ENCODE measurements at places on chromosomes 16 and 17. TPM values are rescaled to one million over a fixed set of nuclear protein-coding genes. Genes with fewer than 3 reads are reported as not detected.
A peak's percentile ranks its signal among the peaks of the same experiment; 100 is the strongest.

The CTU2 gene
- 11.1 TPM for total RNA-seq

DNA sequence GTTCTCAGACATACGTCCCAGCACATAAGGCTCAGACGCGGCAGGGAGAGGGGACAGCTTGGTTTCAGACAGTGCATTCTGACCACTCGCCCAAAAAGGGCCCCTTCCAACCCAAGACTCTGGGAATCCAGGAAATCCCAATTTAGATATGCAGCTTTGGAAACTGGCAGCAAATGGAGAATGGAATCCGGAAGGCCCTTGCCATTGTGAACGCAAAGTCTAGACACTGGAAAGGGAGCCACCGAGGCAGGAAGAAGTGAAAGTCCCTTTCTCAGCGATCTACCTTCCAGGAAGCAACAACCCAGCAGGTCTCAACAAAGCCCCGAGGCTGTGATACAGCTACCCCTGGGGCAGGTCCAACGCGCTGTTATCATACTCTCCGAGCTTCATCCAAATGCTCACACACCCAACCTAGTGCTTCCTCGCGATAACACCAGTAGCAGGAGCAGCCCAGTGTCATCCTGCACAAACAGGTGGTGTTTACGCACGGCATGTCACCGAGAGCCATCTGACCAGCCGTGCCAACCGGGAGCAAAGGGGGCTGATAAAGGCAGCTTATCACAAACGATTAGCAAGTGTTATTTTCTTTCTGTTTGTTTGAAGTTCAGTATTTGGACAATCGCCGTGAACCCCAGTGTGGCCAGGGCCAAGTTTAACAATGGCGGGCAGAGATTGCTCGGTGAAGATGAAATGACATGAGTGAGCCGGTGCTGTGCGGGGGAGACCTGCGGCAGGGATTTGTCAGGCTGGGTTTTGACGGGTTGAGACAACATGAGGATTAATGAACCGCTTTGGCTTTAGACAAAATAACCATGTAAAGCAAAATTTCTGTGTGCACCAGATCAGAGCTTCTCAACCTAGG, 240.6 kb downstream of the FOXL1 start:
- DNase-seq = no peak

DNA sequence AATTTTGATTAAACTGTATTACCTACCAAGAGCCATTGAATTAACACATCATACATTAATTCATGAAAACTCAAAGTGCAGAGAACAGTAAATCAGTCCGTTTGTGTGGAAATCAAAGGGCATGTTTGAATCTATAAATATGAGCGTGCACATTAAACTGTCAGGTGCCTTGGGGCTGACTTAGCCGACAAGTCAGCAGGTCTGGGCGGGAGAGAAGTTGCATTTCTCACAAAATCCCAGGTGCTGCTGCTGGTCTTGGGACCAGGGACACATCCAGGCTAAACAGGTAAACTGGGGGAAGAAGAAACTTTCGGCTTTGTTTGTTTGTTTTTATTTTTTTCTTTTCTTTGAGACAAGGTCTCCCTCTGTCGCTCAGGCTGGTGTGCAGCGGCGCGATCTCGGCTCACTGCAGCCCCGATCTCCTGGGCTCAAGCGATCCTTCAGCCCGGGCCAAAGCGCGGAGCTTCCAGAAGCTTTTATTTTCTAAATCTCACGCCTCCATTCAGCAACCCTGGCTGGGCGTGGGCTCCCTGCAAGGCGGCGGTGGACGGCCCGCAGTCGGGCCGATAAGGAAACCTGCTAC, 213.9 kb downstream of the MRTFB start:
- no peak for DNase-seq

- DNase-seq = peak; percentile 49
Observed at GRCh38 chr16:67243481-67243880, 3.8 kb downstream of the FHOD1 start.

DNA sequence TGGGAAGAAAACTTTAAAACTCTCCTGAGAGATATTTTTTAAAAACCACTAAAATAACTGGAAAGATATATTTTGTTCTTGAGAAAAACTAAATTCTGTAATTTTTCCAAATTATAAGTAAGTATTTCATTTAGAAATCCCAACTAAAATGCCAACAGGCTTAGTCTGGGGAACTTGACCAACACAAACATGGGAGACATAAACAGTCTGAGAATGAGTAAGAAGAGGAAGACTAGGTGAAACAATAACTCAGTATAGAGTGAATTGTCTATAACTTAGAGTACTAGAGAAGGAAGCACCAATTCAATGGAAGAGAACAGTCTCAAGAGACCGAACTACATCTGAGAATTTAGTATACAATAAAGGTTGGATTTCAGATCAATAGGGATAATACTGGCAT, 2.9 kb downstream of the CMTM1 start:
- DNase-seq = peak; percentile 69

DNA sequence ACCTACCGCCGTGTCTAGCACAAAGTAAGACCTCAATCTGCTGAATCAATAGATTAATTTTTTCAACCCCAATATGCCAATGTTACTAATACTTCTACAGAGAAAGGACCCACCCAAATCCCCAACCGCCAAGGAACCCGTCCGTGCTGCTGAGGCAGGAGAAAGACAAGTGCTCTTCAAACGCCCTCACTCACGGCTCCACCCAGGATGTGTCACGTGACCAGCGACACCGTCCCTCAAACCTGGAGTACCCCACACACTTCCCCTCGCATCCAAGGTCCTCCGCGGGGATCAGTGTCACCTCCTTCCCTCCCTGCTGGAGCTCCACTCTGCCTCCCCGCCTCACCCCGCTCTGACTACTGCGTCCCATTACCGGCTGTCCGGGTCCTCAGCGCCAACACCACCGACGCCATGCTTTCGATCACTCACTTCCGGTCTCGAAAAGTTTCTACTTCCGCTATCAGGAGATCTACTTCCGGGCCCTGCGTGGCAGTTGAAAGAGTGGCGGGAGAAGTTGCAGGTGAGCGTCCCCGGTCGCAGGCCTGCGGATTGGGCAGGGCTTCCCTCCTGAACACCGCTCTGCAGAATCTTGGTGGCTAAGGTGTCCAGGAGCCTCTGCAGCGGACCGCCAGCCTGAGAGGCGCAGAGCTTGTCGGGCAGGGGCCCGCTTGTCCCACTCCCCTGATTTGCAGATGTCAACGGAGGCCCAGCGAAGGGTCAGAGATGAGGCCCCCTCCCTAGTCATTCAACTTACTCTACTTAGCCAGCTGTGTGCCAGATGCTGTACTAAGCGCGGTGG, at the start of the genes EME1 and MRPL27:
EME1 (plus strand) TSS at position 472 of the 799 bp plus-strand sequence. CDS start 1,980 bp downstream, outside the sequence.
MRPL27 (minus strand) TSS at position 427 of the 799 bp plus-strand sequence; CDS start at position 413, 14 bp downstream.
- peak; percentile 88 for DNase-seq

GRCh38 chr16:67936880-67937605, 393 bp upstream of the PSMB10 start:
- peak; percentile 86 for DNase-seq
